Panc1 (cell line): ENCODE measurements at places on chromosomes 6 and 20.

GRCh38 chr20:53918020-53918311 is 152.4 kb downstream of the BCAS1 start:
- DNase-seq: no peak

DNA sequence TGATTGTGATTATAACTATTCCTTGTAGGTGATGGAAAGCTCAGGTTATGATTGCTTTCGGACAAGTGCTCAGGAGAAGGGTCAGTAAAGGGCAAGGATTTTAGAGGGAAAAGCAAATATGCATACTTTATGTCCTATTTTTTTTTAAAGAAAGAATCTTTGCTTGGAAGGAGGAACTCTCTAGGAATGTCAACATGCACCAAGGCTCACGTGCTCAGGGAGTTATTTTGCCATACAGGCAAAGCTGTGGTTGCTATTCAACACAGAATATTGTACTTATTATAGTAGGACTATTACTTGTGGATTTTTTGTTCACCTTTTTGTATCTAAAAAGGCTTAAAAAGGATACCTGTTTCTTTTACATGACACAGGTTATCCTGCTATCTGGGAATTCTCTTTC is 3.0 kb upstream of the TSPYL1 start:
- no peak for DNase-seq

DNA sequence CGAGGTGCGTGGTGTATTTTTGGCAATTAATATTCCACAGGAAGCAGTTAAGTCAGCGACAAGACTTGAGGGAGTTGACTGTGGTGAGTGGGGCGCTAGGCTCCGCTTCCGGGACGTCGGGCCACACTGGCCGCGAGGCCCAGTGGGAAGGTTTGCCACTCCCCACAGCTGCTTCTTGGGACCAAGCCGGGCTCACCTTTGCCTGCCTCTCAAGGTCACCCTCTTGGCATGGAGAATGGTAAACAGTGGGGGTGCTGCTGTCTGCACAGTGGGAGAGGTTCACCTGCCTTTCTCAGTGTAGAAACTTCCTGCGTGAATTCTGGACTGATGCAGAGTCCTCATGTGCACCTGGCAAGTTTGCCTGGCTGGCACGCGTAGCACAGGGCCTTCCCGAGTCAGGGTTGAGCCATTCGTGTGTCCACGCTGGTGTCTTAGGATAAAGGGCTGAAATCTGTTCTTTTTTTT is 6.4 kb downstream of the OSBPL2 start:
- DNase-seq: no peak

GRCh38 chr6:37582306-37582705 is 82.6 kb upstream of the CCDC167 start:
- DNase-seq: no peak

GRCh38 chr20:44464514-44464913 is 11.2 kb upstream of the TTPAL start:
- DNase-seq: no peak

DNA sequence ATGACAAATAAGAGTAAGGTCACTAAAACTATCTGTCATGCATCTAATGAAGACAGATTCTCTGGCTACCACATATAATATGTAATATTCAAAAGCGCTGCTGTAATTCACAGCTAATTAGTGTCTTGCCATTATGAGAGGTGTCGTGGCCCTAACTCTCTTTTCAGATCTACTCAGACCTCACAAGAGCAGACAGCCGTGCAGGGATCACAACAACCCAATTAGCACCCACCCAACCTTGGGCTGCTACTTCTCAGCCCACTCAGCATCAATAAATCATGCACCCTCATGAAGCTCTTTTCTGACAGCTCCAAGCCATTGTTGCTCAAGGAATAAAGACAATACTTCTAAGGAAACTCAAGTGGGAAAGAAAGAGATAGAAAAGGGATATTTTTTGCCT is 61.5 kb downstream of the FRK start:
- no peak for DNase-seq

DNA sequence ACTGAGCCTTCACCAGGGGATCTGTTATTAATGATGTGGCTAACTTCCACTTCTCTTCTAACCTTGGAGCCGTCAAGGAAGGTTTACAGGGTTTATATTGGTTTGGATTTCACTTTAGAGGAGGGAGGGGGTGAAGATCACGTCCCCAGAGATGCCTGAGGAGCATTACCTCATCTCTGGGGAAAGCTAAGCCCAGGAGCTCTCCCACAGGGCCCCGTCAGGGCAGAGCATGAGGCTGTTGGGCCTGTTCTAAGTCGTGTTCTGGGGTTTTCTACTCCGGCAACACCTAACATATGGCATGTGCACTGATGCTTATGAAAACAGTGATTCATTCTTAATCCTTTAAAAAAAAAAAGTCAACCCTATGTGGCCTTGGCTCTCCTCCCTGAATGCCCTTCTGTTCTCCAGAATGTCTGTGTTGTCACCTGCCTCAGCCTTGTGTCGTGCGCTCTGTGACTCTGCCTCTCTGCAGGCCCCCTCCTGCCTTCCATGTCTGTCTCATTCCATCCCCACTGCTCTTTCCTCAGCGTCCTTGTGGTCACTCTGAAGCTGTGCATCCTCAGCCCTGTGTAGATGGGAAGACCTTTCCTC is 97.4 kb upstream of the JARID2 start:
- DNase-seq: no peak

DNA sequence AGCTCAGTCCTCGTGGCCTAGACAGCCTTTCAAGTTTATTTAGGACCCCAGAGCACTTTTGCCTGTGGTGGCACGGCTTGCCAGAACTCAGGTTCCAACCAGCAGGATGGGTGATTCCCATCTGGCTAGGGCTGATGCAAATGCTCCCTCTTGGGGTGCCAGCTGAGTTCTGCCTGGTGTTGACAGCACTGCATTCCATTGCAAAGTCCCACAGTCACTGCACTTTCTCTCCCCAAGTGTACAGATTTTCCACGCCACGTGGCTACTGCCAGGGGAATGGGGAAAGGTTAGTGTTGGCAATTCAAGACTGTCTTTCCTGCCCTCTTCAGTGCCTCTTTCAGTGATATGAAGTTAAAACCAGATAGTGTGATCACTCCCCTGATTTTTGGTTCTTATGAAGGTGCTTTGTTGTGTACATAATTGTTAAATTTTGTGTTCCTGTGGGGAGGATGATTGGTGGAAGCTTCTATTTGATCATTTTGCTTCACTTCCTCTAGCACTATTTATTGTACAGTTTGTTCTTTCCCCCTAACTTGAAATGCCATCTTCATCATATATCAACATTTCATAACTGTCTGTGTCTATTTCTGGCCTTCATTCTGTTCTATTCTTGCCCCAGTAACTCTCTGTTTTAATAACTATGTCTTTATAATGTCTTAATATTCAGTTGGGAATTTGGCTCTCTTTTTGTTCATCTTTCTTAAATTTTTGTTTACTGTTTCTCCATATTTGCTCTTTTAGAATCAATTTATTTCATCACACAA is 86.2 kb downstream of the CFAP61 start:
- no peak for DNase-seq

GRCh38 chr6:44456070-44456965 is 68.8 kb downstream of the CDC5L start:
- no peak for DNase-seq

- DNase-seq: no peak
Measured at GRCh38 chr6:6178795-6179194, 141.7 kb downstream of the F13A1 start.

DNA sequence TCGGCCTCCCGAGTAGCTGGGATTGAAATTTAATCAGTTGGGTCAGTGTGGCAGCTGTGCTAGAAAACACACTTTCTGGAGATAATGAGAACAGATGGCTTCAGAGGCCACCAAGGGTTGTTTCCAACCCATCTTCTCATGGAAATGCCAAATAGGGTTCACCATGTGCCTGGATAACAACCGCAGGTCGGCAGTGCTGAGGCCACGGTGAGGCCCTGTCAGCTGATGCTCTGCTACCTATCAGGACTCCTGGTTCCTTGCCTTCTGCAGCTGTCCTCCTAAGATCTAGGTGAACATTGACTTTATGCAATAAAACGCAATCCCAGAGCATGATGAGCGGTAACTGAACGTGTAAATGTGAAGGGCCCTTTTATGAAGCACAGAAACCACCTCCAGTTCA is 139.3 kb upstream of the SNX9 start:
- DNase-seq: no peak

- DNase-seq: no peak
Measured at GRCh38 chr6:46380152-46380807, 111.0 kb downstream of the RCAN2 start.

DNA sequence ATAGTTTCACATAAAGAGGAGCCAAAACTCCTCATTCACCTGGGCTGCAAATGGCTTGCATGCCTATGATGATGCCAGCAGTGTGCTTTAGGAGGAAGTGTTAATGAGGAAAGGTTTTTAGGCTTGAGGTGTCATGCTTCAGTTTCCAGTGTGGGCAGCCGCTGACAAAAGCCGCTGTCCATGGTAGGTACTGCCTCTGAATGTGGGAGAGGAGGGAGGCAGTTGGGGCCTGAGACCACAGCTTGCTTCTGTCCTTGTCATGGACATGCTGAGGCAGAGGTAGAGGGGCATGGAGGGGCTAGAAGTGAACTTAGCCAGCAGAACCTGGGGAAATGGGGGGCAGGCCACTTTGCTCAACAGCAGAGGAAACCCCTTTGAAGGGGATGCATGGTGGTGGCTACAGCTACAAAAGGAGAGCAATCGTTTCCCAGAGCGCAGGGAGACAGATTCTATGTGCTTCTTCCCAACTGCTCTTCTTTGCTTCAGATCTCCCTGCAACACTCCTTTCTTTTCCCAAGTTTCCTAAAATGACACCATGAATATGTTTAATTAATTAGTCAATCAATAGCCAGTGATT is 372.1 kb upstream of the CNR1 start:
- DNase-seq: no peak

- no peak for DNase-seq
Measured at GRCh38 chr6:32234934-32235333, 11.1 kb upstream of the NOTCH4 start.

GRCh38 chr20:50600281-50600895 is 90.2 kb downstream of the PTPN1 start:
- no peak for DNase-seq

GRCh38 chr6:6678811-6679210 is 90.3 kb downstream of the LY86 start:
- no peak for DNase-seq

DNA sequence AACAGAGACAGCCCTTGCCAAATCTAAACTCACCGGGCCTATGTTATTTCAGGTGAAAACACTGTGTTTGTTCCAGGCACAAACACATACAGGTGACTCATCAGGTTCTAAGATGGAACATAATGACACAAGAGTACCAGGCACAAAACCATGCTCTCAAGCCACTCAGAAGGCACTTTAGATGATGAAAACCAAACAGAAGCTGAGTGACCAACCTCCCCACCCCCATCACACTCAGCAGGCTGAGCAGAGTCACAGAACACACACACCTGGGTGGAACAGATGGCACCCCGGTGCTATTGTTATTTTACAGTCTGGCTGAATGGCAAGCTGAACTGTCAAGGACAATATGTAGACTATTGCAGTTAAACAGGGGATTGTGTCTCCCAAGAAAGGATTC is 20.6 kb upstream of the NKX2-2 start:
- no peak for DNase-seq

- DNase-seq: no peak
Measured at GRCh38 chr6:100209323-100210136, 215.5 kb upstream of the MCHR2 start.
